ENCODE measurements at places on chromosomes 1 and 21.

DNA sequence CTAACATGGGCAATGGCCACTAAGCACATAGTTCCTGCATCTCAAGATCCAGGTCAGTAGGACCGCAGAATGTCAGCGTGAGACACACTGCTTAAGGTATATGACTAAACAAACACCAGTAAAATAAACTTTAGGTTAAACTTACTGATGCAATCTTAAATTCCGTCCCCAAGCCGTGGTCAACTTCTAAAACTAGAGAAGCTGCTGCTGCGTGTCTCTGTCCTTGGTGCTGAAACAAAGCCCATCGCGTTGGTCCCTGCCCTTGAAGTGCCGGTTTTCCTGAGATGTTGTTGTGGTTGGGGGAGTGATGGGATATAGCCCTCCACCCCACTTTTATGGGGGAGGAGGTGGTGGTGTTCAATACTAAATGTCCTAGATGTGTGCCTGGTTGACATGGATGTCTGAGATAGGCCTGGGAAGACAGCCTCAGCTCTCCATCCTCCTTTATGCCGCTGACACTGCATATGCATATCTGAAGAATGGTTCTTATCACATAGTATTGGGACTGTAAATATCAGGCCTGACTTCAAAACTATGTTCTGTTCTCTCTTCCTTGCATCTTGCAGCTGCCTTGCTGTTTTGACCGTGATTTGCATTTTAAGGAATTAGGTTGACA is 72.0 kb upstream of the KCNA3 start:
- no peak for DNase-seq

DNA sequence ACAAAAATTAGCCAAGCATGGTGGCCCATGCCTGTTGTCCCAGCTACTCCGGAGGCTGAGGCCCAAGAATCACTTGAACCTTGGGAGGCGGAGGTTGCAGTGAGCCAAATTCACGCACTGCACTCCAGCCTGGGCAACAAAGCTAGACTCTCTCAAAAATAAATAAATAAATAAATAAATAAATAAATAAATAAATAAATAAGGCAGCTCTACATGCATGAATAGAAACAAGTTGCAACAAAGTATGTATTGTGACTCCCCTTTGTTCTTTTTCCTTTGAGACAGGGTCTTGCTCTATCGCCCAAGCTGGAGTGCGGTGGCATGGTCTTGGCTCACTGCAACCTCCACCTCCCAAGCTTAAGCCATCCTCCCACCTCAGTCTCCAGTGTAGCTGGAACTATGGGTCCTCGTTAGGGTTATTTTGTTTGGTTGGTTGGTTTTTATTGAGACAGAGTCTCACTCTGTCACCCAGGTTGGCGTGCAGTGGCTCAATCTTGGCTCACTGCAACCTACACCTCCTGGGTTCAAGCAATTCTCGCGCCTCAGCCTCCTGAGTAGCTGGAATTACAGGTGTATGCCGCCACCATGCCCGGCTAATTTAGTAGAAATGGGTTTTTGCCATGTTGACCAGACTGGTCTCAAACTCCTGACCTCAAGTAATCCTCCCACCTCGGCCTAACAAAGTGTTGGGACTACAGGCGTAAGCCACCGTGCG is 8.0 kb downstream of the USP48 start:
- DNase-seq, result no peak

DNA sequence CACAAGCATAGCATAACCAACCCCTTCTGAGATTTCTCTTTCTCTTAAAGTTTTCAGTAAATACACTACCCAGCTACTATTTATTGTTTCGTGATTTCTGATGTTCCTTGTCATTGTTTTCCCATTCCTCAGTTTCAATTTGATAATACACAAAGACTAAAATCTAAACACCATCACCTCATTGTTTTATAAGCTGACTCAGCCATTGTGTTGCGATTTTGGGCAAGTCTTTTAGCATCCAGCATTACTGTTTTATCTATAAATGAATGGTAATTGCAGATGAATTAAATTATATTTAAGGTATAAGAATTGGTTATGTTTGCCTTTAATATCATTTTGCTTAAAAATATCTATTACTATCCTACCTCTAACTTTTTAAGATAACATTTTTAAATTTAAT is 1308.5 kb downstream of the PLA2G4A start:
- no peak for DNase-seq

DNA sequence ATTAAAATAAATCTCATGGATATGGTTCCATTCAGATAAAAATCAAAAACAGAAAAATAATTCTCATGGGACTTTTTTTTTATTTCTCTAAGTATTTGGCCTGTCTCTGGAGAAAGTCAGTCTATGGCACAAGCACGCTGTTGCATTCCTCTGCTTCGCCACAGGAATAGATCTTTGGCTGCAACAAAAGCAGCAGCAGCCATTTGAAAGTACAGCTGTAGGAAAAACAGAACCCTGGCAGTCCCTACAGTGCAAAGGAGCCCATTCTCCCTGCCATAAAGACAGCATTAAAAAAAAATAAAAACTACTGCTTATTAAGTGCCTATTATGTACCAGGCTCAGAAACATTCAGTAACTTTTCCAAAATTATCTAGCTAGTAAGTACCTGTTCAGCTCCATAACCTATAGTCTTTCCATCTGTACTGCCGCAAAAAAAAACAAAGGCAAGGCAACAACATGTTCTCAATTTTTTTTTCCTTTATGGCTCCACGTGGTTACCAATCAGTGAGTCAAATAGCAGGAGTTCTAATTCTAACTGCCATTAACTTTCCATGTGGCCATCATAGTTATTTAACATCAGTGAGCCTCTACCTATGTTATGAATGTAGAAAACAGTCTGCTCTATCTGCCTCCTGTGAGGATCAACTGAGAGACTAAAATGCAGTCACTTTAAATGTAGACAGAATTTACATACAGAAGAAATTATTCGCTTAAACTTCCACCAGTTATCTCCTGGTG is 22.7 kb downstream of the SLC35D1 start:
- no peak for DNase-seq

DNA sequence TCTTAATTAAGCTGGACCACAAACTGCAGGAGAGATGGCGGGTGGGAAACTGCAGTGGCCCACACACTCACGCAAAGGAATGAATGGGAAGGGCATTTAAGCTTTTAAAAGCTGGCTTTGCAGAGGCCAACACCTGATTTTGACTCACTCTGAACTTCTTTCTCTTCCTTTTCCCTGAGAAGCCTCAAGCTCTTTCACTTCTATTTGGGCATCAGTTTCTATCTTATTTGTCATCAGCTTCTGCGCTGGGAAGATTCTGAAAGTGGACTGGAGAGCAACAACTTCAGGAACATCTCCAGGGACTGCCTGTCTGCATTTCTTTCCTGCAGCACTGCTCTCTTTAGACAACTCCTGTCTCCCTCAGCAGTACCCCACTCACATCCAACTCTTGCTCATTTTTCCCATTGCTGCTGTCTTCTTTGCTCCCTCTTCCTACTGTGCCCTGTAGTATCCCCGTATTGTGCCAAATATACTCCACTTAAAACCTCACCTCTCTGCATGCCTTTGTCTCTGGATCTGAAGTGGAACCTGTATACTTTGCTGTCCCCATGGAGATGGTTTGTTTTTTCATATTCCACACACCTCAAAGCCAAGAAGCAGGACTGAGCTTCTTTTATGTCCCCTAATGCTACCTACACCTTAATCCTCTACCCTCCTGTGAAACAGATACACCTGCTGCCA is 143.3 kb upstream of the JUN start:
- no peak for DNase-seq

- DNase-seq, result peak; percentile 68
These were observed 12.6 kb downstream of the ZC3H12A start for GRCh38 chr1:37486680-37487618.

DNA sequence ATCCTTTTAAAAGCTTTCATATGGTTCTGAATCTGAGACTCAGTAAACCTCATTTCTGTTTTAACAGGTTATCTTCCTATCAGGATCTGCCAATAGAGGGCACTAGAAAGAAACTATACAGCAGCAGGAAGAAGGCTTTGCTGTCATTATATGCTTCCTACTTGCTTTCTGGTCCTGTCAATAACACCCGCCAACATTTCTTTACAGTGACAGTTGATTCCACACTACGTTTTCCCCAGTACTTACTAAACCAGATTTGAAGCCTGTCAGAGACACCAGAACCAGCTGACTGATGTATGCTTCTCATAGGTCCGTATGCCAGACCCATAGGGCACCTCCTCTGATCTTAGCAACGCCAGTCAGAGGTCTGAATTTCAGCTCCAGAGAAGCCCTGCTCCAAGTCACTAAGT is 341.0 kb upstream of the NEGR1 start:
- no peak for DNase-seq

DNA sequence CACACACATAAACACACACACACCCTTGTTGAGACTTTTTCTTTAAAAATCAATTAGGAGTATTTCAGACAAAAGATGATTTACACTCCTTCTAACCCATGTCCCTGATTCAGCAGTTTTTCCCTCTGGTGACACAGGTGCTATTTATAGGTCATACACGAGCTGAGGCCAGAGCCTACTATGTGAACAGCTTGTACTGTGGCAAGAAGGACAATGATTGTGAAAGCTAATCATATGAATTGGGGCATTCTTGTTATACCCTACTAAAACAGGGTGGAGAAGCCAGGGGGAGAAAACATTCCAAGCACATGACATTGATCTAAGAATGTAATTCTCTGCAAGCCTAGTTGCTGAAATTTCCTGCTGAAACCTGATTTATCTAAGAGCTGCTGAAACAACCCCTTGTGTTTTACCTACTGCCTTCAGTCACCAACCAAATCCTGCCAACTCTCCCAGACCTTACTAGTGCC is 60.3 kb downstream of the XCL1 start:
- no peak for DNase-seq

DNA sequence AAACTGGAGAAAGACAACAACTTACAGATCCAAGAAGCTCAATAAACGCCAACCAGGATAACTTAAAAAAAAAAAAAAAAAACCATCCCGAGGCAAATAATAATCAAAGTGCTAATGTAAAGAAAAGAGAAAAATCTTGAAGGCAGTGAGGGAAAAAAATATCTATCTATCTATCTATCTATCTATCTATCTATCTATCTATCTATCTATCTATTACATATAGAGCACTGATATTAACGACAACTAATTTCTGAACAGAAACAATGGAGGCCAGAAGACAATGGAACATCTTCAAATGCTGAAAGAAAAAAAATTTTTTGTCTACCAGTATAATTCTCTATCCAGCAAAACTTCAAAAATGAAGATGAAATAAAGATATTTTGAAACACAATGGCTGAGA is 18.0 kb downstream of the PACC1 start:
- DNase-seq, result no peak

DNA sequence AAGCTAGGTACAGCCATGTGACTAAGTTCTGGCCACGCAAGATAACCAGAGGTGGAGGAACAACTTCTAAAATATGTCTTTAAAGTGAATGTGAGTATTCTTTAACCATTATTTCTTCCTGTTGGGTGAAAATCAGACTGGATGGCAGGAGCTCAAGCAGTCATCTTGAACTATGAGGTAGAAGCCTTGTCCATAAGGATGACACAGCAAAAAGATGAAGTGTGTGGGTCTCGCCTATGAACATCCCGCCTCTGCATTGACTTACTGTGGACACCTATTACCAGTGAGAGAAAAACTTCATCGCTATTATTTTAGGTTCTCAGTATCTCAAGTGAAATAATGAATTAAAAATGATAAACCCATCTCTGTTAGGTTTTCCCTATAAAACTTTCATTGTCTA is 365.3 kb downstream of the USH2A start:
- no peak for DNase-seq

DNA sequence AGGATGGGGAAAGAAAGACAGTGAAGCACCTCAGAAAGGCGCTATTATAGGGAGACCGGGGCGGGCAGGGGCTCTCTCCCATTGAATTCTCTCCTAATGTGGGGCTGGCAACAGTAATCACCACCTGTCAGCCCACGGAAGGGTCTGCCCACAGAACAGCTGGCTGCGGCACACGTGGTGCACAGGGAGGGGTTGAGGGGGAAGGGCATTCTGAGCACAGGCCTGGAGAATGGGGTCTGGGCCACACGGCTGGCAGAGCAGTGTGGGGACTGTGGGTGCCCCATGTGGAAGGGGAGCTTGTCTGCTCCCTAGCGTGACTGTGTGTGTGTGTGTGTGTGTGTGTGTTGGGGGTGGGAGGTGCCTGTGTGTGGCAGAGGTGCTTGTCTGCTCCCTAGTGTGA is 4.1 kb downstream of the OLFML3 start:
- no peak for DNase-seq

DNA sequence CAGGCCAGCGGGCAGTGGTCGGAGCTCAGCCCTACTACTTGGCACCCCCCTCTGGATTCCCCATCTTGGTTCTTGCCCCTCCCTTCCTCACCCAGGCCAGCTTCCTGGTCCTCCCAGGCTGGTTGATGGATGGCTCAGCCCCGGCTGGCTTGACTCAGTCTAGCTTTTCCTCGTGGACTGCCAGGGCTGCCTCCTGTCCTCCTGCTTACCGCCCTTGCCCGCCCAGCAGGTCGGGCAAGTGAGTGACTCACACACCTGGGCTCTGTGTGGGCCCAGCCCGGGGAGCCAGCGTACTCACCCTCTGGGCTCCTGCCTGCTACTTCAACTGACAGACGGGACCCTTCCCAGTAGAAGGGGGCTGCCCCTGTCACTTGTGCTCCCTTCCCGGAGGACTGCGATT is 19.5 kb upstream of the ARHGEF10L start:
- no peak for DNase-seq

GRCh38 chr21:35920436-35920835 is 139.9 kb downstream of the SETD4 start:
- no peak for DNase-seq

DNA sequence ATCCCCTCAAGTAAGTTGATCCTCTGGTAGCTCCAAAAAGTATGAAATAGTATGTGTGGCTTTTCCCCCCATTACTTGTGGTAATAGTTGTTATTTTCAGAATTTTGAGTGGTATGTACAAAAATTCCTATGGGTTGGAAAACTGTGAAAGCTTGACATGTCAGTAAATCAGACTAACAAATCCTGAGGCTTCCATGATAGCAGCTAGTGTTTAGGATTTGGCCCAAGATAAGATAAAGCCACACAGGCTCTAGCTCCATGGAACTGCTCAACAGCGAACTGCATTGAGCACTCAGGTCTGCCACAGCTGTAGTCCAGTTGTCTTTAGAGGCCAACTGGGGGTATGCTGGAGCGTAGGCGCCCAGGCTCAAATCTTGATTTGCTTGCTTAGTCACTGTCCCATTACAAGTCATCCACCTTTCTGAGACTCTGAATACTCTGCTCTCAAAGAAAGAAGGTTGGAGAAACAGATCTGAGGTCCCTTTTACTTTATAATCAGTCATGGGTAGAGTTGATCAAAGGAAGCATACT is 28.7 kb downstream of the ATP1A1 start:
- DNase-seq, result no peak

DNA sequence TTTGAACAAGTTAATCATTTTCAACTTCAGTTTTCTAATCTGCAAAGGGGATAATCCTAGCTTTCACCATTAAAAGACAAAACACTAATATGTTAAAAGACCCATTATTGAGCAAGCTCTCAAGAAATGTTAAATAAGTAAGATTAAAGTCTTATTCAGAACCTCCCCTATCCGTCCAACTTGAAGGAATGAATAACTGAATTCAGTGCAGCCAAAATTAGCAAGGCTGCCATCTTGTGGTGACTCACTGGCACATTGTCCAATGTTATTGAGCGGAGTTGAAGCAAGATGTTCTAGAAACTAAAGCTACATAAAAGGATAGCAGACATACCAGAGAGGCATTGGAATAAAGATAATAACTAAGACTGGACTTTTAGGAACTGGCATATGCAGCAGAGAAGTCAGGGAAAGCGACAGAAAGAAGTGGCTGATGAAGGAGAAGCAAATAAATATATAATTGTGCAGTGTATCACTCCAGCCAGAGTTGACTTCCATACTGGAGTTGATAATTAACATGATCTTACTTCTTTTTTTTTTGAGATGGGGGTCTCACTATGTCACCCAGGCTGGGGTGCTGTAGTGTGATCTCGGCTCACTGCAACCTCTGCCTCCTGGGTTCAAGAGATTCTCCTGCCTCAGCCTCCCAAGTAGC is 8.2 kb upstream of the CAP1 start:
- no peak for DNase-seq

All from activated CD8-positive, alpha-beta memory T cell treated with anti-CD3 and anti-CD28 coated beads for 48 hours (primary cell).